Gastroesophageal sphincter (tissue), 4 donors: ENCODE measurements at places on chromosomes 4 and X. TPM values are rescaled to one million over a fixed set of nuclear protein-coding genes. Genes with fewer than 3 reads are reported as not detected.

SMARCA1 gene
- total RNA-seq, result 55.4 TPM

DNA sequence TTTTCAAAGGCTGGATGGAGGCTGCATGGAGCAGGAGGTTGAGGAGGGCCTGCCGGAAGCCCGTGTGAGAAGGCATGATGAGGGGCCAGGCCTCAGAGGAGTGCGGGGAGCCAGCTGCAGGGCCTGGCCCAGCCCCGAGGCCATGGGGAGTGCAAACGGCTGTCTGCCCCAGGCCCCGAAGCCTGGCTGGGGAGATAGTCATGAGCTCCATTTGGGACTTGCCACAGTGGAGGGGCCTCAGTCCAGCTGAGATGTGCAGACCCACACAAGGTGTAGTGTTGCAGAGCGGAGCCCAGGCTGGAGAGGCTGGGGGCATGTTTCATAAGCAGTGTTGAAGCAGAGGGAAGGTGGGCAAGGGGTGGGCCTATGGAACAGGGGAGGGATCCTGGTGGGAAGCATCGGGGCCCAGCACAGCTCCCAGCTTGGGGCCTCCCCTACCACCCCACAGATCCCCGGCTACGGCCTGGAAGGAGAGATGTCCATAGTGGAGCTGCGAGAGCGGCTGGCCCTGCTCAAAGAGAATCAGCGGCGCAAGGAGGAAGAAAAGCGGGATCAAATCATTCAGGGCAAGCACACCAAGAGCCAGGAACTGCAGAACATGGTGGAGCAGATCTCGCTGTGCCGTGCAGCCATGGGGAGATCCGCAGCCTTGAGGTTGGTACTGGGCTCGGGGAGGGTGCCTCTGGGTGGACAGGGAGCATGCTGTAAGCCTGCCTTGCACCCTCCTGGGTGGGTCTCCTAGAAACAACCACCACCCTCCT lies 9.1 kb upstream of the RNF4 start:
- no peak for ATAC-seq

- peak; percentile 64 for ATAC-seq
These were observed at the start of gene TEC for GRCh38 chr4:48268956-48269860. TEC (minus strand) TSS chr4:48269838; CDS start chr4:48228614, 41,224 bp downstream.

DNA sequence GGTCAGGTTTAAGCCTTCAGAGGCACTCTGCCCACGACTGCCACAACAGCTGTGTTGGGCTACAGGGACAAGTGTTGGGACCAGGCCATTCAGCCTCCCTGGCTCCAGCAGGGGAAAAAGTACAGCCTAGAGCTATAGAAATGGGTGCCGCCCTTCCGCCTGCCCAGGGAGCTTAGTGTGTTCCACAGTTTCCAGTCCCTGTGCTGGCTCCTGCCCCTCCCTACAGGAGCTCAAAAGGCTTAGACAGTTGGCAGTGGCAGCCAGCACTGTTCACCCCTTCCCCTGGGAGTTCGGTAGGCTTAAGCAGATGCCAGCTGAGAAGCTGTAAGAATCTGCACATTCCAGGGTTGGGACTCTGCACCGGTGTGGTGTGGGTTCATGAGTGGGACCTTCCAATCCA lies 408.2 kb upstream of the INTU start:
- no peak for ATAC-seq

DNA sequence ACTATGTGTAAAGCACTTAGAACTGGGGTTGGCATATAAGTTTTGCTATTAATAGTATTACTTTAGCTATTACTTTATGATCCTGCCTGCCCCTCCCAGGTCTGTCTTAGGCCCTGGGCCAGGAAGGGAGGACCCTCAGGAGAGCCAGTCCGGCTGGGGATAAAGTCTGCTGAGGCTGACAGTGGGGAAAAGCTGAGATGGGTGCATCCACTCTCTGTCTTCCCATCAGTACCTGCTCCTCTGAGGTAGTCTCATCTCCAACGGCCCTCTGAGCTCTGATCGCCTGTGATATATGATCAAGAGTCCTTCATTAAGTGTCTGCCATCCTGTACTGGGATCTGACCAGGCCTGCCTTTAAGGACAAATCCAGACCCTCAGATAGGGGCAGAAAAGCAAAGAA lies 156.5 kb upstream of the PJA1 start:
- ATAC-seq, result no peak

GTPBP6 gene
- 52.4 TPM for total RNA-seq

ANK2 gene
- 94.6 TPM for total RNA-seq

DNA sequence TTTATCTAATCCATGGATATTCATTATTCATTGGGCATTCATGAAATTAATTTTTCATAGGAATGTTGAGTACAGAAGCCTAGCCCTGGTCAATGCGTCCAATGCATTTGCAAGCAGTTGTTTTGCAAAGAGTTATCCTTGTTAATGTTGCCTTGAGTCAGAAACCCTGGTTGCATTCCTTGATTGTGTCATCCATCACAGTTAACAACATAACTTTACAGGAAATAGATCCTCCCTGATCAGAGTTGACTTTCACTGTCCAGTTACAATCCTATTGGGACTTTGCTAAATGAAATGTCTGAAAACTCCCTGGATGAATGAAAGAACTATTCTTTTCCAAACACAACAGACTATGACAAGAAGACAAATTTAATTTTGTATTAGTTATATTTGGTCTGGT lies 924.3 kb upstream of the SLIT2 start:
- ATAC-seq, result no peak

DNA sequence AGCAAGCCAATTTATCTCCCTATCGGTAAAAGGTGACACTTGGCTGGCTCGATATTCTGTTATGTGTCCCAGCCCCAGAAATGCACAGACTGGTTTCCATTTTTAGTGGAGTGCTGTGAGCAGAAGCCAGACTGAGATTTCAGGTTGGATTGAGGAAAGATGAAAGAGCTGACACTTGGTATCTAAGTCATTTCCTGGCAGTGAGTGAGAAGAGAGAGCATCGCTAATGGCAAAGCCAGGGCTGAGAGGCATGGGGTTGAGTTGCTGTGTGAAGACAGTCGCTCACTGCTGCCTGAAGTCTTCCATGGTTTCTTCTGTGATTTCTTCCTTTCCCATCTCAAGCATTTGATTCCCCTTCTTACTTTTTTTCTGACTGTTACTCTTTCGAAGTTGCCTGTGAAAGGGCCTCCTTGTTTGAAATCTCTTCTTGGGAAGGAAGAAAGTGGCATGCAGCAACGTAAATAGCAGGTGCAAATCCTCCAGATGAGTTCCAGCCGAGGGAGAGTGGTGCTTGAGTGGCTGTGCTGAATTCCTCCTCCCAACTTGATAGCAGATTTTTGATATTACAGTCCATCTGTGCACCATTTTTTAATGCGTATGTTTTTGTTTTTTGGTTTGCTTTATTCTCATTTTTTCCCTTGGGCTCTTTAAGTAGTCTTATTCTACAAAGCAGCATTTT lies 109.2 kb upstream of the LIMCH1 start:
- ATAC-seq, result no peak
